ENCODE measurements at places on chromosomes 7 and 10.

DNA sequence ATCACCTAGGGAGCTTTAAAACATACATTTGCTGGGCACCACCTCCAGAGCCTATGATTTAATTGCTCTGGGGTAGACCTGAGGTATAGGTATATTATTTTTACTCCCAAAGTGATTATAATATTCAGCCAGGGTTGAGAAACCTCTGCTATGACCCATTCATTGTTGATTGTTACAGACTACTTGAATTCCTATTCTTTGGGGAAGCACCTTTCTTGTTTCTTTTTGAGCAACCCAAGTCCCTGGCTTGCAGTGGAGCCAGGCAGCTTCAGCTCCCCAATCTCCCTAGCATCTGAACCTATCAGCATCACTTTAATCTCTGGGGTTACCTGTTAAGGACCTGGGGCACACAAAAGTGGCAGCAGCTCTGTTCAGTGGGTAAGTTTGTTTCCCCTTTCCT lies 8.6 kb downstream of the PRKG1 start:
- no peak for DNase-seq

DNA sequence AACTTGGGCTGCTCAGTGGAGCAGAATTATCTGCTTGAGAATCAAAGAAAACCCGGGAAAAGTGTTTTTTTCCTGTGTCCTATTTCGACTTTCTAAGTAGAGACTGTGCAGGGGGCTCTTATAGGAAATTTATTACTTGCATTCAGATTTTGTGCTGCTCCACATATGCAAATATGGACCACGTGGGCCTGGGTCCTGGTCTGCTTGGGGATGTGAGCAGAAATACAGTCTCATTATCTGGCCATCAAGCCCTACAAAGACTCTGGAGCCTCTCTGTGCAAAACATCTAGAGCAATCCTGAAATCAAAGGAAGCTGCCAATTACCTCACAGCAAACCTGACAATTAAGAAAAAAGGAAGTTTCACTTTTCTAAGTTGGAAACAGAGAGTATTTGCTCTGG lies 216.9 kb downstream of the LRMDA start:
- DNase-seq: no peak

DNA sequence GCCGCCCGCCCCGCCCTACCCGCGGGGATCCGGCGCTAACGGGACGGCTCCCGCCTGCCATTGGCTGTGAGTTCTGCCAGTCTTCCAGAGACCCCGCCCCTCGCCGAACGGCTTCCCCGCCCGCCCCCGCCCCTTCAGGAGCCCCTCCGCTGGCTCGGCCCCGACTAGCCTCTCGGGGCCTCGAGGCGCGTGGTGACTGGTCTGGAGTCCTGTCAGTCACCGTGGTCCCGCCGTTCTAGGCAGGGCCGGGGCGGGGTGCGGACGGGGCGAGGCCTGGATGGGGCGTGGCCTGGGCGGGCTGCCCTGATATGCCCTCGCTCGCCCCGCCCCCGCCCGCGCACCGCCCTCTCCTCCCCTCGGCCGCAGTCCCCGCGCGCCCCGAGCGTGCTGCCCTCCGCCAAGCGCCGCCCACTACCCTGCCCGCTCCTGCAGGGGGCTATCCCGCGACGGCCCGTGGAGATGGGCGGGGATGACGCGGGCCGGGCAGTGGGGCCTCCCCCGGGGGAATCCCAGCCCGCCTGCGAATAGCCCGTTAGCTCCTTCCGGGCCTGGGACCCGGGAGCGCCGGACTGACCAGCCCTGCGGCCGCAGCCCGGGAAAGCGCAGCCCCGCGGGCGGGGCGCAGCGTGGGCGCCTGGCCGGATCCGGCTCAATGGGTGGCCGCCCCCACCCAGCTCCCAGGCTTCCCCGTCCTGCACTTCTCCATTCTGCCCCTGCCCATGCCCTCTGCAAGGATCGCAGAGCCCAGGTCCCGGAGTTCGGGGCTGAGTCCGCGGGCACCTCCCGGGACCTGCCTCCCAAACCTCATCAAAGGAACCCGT lies 444 bp upstream of the HIP1 start:
- peak; percentile 100 for DNase-seq

- DNase-seq: no peak
Measured at GRCh38 chr7:157434701-157435100, 97.9 kb downstream of the DNAJB6 start.

DNA sequence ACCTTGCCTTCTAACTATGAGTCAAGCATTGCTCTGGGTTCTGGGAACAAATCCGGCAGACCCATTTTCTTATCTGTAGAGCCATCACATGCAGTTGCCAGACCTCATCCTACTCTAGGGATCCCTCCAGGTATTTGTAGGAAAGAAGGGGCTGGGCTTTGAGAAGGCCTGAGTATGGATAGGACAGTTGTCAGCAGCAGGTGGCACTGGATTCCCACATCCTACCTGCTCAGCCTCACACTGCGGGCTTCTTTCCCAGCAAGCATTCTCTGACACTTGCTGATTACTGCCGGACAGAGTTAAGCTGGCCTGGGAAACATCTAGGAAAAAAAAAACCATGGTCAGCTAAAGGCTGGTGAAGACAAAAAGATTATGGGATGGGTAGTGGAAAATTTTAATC lies 224.1 kb downstream of the CCSER2 start:
- no peak for DNase-seq

GRCh38 chr10:17022466-17022825 lies 107.2 kb downstream of the CUBN start:
- no peak for DNase-seq

DNA sequence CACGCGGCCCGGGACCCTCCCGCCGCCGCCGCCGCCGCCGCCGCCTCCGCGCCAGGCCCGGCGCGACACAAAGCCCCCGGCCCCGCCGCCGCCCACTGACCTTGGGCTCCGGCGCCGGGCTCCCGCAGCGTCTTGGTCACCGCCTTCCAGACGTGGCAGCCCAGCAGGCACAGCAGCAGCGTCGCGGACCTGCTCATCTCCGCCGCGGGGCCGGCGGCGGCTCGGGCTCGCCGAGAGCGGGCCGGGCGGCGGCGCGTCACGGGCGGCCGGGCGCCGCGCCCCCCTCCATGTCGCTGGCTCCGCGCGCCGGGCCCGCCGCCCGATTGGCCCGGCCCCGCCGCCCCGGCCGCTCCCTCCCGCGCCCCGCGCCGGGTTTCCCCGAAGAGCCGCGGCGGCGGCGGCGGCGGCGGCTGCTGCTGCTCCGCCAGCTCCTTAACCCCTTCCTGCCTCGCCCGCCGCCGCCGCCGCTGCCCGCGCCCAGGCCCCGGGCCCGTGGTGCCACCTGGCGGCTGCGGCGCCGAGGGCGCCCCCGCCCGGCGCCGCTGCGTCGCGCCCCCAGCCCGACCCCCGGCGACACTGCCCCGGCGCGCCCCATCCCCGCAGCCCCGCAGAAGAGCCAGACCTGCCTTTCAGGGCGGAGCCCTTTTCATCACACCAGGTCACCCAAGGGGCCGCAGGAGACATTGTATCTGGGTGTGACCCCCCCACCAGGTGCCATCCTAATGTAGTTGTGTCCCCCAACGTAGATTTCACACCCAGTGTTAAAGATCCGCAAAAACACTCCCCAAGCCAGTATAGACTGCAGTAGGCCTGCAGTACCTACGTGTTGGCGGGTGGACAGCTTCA lies at the start of gene FAM171A1:
Gene FAM171A1 (minus strand): TSS at position 434 of the 846 bp plus-strand sequence. CDS start 237 bp downstream, at position 197.
- DNase-seq: peak; percentile 62

DNA sequence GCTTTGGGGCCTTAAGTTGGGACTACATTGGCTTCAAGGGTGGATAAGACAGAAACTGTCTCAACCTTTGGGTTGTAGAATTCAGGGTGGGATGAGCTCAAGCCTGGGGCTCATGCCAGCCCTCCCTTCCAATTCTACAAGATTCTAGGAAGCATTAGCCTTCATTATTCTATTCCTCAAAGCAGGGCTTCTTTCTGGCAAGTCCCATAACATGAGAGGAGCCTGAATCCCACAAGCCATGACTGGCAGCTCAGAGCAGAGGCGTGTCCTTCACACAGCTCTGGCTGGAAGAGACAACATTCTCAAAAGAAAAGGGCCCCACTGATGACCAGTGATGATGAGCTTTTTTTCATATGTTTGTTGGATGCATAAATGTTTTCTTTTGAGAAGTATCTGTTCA lies 187.6 kb downstream of the PLXNA4 start:
- no peak for DNase-seq

DNA sequence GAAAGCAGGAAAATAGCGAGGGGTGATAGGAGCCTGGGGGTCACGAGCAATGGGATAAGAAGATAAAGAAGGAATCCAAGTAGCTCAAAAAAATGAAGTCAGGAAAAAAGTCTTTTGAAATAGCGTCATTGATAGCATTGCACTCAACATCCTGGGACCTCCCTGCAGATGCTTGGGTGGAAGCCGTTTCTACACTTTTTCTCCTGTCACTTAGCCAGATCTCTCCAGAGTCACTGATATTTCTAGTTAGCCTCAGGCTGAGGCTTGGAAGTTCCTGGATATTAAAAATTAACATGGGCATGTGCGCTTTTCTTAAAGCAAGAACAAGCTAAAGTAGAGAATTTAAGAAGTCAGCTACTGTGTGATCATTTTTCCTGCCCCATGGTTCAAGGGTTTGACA lies 39.5 kb upstream of the CHST15 start:
- no peak for DNase-seq

DNA sequence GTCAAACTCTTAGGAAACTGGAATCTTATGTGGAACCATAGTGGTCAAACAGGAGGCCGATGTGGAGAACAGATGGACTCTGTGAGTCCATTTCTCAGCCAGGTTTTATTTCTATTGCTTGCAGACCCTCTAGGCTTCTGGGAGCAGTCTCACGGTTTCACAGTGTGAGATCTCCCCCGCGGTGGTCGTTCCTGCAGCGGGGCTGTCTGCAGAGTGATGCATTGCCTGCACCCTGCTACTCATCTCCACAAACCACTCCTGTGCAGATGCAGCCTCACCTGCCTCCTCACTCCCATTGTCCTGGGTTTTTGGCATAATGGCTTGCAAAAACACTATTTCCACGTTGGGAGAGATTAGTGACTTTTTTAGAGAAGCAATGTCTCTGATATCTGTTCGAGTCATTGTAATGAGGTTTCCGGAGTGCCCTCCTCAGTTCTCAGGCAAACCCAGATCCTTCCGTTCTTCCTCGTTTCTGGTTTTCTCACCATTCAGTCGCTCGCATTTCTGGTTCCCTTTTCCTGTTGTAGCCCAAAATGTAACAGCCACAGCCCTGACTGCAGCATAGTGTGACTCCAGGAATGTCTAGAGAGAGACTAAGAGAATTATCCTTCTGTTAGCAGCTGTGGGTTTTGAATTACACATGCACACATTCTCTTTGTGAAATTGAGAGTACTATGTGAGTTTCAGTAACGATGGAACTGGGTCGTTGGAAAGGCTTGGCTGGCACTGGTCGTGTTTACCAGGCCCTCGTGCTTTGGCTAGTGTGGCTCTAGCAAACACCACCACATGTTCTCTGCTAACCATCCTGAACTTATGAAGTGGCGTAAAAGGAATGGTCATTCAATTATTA lies 30.2 kb downstream of the ACADSB start:
- DNase-seq: no peak

GRCh38 chr10:3568983-3569382 lies 216.0 kb downstream of the KLF6 start:
- no peak for DNase-seq

DNA sequence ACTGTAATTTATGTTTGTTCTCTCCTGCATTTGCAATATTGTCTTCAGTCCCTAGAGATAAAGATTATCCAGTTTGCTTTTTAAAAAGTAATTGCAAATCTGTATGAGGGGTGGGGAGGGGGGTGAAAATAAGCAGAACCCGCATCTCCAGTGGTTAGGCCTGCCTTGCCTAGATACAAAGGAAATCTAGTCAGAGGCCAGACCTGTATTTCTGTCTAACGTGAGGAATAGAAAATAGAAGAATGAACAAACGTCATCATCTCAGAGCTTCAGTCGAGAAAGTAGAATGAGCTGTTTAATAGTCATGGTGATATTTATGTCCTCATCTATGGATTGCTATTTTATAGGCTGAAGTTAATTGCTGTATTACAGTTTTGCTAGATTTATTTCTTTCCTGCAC lies 284.2 kb downstream of the BICC1 start:
- DNase-seq: no peak

DNA sequence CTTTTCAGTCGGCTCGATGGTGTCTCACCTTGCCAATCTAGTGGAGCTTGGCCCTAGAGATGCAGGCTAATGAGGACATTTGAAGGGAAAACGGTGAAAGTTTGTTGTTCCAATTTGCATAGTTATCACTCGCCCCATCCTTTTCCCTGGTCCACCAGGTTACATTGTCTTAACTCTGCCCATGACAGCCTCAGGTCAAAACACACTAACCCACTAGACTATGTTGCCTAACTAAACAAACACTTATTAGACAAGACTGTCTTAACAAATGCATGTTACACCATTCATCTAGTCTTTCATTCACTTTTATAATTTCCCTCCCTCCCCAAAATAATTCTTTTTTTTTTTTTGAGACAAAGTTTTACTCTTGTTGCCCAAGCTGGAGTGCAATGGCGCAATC lies 40.7 kb downstream of the USP6NL start:
- no peak for DNase-seq

DNA sequence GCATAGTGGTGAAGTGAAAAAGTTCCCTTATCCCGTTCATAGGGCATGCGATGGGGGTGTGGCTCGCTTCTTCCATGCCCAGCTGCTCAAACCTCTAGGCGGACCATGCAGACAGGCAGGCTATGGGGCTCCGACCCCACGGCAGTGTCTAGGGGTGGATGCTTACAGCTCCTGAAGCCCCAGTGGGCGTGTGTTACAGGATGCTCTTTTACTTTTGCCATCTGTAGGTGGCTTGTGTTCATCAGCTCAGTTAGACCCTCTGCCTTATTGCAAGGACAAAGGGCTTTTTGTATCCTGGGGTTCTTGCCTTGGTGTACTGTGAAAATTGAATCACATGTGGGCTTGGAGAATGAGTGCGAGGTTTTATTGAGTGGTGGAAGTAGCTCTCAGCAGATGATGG lies at the start of gene MYL10:
Gene MYL10 (minus strand): TSS at position 126 of the 400 bp plus-strand sequence. CDS start 178 bp downstream, outside the sequence.
- no peak for DNase-seq

DNA sequence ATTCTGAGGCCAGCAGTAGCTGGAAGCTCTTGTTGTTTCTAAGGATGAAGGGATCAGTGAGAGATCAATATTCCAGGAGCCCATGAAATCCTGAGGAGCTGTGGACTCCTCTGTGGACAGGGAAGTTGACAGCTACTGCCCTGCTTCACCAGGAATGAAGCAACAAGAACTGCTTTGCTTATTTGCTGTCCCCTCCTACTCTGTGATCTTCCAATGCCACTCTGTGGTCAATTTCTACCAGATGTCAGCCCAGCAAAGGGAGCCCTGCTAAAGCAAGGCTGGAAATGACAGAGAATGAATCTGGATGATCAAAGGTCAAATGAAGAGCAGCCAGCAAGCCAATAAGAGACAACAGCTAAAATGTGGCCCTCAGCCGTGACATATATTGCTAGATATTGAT lies 227.5 kb upstream of the CHRM2 start:
- no peak for DNase-seq

GRCh38 chr10:48232717-48233447 lies 41.6 kb downstream of the FRMPD2 start:
- DNase-seq: no peak

DNA sequence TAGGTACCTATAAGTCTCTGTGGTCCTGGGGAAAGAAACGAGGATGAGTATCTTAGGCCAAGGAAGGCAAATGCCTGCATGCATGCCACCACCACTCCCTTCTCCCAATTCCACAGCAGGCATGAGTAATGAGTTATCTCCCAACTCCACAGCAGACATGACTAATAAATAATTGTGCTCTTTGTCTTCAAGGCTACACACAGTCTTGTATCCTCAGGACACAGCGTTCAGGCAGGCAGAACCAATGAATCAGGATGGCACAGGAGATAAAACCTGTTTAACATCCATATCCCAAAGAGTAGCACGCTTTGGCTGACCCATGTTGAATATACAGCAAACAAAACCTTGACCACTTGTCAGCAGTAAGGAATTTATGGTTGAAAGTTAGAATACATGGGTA lies 229.7 kb upstream of the NFE2L3 start:
- DNase-seq: no peak

GRCh38 chr10:86282664-86283465 lies 83.7 kb downstream of the GRID1 start:
- no peak for DNase-seq

Measured in activated CD4-positive, alpha-beta T cell treated with anti-CD3 and anti-CD28 coated beads, Interleukin-2, amount 50 U/mL, for 48 hours (primary cell).